Jurkat, Clone E6-1 (cell line): ENCODE measurements at places on chromosomes 12 and 14.

GRCh38 chr12:67740711-67741110 is 92.2 kb downstream of the DYRK2 start:
- no peak for DNase-seq

GRCh38 chr12:118841588-118841987 is 139.8 kb upstream of the SRRM4 start:
- no peak for DNase-seq

DNA sequence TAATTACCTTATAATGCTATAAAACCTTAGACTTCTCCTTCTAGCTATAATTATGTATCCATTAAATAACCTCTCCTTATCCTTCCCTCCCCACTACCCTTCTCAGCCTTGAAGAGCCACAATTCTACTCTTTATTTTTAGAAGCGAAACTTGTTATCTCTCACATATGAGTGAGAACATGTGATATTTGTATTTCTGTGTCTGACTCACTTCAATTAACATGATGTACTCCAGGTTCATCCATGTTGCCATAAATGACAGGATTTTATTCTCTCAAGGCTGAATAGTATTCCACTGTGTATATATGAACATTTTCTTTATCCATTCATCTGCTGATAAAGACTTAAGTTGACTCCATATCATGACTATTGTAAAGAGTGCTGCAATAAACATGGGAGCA is 485.6 kb downstream of the FLRT2 start:
- no peak for DNase-seq

DNA sequence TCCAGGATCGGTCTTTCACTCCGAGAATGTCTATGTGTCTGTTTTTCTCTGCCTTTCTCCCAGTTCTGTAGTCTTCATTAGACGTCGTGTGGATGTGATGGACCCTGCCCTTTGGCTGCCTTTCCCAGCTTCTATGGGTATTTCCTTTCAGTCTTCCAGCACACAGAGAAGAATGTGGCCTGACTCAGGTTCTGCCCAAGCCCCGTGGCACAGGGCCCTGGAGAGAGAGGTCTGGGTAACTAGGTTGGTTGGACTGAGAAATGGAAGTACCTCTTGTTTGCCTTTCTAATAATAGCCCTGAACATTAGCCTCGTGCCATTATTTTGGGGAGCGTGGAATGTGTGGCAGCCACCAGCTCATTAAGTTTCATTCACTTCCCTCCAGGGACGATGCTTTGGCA is 3.8 kb downstream of the FOXJ2 start:
- DNase-seq = no peak
